ENCODE measurements at places on chromosomes 4 and X.

- no peak for DNase-seq
Measured at GRCh38 chr4:119289313-119289712, 32.6 kb downstream of the FABP2 start.

DNA sequence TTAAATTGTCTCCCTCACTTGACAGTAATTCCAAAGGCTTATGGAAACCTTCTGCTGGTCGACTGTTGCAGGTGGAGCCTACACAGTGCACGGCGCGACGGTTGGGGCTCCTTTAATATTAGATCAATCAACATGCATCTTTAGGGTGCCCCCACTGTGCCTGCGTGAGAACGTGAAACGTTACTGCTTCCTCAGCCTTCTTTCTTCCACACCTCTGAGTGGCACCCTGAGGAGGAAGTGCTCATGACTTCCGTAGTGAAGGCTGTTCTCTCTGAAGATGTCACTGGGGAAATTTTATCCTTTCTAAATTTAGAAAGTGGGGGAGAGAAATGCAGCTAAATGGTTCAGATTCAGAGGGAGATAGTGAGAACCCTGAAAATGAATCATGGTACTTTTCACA is 184.0 kb upstream of the ZFP42 start:
- no peak for DNase-seq

DNA sequence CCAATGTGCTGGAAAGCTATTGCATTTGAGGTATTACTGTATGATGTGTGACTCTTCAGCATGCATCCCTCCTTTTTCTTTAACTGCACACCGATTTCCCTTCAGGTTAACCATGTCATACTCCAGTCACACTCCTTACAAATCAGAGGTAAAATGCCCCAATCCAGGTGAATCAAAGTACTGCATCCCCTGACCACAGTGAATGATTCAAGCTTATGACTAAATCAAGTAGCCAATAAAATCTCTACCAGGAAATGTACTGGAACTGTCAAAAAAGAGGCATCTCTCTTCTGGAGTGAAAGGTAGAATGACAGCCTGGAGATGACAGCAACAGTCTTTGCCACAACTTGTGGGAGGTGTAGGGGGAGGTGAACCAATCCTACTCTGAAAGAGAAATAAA is 10.4 kb downstream of the ADAMTS3 start:
- DNase-seq: no peak

GRCh38 chr4:14299166-14299565 is 671.6 kb upstream of the BOD1L1 start:
- no peak for DNase-seq

DNA sequence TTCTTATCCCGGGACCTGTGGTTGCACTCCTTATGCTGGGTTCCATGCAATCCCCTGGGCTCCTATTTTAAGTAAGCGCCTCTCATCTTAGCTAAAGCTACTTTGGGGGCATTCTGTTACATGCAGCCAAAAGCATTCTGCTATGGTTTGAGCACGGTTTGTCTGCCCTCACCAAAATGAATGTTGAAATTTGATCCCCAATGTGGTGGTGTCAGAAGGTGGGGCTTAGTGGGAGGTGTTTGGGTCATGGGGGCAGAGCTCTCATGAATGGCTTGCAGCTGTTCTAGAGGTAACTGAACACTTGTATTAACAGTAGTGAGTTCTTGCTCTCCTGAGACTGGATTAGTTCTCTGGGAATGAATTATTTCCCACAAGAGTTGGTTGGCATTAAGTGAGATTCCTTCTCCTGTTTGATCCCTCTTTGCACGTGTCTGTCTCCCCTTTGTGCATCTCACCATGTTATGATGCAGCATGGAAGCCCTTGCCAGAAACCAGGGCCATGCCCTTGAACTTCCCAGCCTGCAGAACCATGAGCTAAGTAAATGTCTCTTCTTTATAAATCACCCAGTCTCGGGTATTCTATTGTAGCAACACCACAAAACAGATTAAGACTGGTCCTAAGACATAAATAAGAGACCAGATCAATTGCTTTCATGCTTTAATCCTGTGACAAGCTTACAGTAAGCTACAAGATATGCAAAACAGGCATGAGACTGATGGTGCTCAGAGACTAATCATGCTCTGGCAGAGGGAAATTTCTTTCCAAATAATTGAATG is 141.8 kb downstream of the TSPAN5 start:
- DNase-seq: peak; percentile 51

DNA sequence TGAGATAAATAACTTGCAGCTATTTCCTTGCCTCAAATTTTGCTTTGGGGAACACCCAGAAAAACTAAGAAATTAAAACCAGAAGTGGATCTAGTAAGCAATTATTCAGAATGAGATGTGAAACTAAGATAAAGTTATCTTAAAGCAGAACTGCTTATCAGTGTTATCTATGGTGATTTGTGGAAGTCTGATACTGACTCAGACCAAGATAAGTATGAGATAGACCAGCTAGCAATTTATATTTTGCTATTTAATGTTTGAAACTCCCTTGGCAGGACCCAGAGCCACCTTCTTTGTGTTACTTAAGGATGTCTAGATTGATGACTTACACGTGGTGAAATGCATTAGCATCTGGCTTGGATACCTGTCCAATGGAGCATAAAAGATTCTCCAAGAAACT is 368.1 kb downstream of the EPHA5 start:
- no peak for DNase-seq

DNA sequence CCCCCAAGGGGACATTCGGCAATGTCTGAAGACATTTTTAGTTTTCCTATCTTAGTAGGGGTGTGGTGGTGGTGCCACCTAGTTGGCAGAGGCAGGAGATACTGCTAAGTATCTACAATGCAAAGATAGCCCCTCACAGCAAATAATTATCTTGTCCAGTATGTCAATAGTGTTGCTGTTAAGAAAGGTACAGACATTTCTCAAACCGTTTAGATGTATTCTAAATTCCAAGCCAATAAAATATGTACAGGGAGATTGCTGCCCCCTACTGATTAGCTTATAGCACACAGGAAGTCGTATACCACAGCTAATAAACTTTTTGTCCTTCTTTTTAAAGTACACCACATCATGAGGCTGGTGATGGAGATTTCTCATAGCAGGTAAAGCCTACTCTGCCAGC is 260.5 kb downstream of the TMA16 start:
- DNase-seq: peak; percentile 4

DNA sequence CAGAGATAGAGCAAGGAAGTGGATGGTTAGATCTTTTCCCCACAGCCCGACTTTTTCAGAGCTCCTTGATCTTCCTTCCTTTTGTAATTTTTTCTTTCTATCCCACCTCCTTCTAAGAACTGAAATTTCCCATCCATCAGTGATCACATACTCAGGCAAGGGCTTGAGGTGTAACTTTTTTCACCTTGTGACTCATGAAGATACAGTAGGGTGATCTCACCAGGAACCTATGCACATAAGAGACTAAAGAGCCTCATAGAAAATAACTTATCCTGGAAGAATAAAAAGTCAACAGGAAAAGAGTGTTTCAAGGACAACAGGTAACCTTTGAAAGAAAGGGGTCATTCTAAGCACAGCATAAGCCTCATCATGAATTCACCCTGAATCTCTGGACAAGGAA is 131.2 kb upstream of the HCCS start:
- DNase-seq: no peak

DNA sequence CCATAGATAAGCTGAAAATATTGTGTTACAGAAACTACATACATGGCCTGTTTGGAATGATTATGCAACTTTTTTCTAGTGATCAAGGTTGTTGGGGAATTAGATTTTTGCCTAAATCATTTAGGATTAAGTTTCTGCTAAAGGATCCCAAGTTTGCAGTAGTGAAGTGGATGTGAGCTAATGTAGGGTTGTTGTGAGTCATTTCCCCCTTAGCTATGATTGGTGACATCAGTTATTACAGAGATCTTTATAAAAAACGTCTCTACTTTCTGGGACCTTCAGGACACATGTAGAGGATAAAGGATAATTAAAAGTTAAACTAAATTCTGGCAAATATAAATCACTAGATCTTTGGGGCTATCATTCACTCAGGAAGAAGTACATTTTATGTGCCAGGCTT is 133.3 kb downstream of the GATB start:
- no peak for DNase-seq

DNA sequence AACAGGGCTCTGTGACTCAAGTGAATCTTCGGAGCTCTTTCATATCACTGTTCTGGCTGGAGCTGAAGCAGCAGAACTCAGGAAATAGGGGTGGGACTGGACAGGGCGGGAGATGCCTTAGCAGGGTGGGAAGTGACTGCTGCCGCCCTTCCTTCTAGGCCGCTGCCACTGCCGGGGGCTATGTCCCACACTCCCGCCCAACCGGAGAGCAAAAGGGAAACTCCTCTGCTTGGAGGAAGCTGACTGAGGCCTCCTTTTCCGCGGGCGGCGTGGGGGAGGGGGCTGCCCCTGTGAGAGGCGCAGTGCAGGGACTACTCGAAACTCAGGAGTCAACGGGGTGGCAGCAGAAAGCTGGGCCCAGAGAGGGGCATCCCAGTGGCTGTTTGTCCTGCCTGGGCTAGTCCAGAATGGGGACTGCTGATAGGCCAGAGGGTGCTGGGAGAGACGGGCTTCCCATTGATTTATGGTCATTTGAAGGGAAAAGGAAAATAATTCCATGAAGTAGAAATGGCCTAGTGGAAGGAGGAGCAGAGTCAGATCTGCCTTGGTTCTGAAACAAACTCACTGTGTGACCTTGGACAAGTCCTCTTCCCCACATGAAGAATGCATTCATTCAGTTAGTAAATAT is 36.9 kb downstream of the STARD8 start:
- no peak for DNase-seq

DNA sequence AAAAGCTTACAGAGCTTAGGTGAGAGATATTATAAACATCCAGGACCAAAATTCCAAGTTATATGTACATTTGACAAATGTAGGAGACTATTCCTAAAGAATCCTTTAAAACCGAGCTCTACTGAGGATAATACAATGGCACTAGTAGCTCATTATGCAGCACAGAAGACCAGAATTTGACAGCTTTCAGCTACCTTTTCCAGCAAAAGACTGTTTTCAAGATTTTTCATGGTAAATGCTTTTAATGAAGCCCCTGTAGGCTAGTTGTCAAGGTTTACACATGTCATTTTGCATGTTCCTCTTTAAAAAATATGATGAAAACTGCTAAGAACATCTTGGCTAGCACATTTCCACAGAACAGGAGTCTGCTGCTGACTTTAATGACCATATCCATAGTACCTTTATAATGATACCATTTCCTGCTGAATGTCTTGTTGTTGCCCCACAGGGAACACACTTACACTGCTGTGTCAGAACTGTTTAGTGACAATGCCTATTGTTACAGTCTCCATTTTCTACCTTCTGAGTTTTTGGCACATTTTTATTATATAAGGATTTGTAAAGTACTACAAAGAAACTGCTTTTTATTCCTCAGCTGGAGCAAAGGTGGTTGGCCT is 1382.3 kb downstream of the RAPGEF2 start:
- no peak for DNase-seq

- DNase-seq: no peak
Measured at GRCh38 chr4:17258106-17258505, 253.8 kb downstream of the QDPR start.
